Activated CD4-positive, alpha-beta memory T cell treated with anti-CD3 and anti-CD28 coated beads, Interleukin-2, amount 10 ng/mL, durations not matched to agents 7 days and 5 days (primary cell): ENCODE measurements at places on chromosomes 2 and 18. TPM values are rescaled to one million over a fixed set of nuclear protein-coding genes. Genes with fewer than 3 reads are reported as not detected.

DNA sequence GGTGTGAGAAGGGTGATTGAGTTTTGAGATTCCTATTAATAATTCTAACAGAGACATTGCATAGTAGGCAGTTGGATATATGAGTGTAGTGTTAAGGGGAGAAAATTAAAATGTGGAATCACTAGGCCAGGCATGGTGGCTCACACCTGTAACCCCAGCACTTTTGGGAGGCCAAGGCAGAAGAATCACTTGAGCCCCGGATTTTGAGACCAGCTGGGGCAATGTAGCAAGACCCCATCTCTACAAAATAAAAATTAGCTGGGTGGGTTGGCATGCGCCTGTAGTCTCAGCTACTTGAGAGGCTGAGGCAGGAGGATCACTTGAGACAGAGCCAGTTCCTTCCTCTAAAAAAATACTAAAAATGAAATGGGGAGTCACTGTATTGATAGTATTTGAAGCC is 150.6 kb downstream of the MCFD2 start:
- no peak overlapping the region for H3K27ac ChIP-seq
- H3K4me1 ChIP-seq: no peaks in the 10 kb centered on the region
- peaks cover 3% of the 10 kb centered on the region for H3K36me3 ChIP-seq
- no peak for DNase-seq

PARD3B gene
- 0.53 TPM for total RNA-seq

DNA sequence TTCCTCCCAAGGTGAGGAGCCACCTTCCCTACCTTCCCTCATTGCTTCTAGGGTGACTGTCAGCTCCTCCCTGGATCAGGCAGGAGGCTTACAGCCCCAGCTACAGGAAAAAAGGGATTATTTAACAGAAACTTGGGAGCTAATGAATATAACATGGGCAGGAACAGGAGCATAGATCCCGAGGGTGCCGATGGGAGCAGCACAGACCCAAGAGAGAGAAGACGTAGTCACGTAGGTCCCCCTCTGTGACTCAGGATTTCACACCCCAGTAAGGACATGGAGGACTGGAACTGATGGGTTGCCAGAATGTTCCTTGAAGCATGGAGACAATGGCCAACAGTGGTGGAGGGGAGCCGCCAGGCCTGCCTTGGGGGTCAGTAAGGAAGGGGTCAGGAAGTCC is 10.3 kb upstream of the HDAC4 start:
- no peak overlapping the region for H3K27ac ChIP-seq
- no peak for DNase-seq
- peaks cover 5% of the 10 kb centered on the region for H3K27me3 ChIP-seq
- no peak overlapping the region for H3K4me3 ChIP-seq

FTCDNL1 gene
- 0.86 TPM for total RNA-seq

KIF5C gene
- 14.7 TPM for total RNA-seq

GRCh38 chr2:17272170-17272569 is 246.1 kb downstream of the RAD51AP2 start:
- no peak overlapping the region for H3K4me3 ChIP-seq
- H3K4me1 ChIP-seq: no peaks in the 10 kb centered on the region
- H3K27ac ChIP-seq: no peak overlapping the region
- no peaks in the 10 kb centered on the region for H3K36me3 ChIP-seq
- no peaks in the 10 kb centered on the region for H3K27me3 ChIP-seq

MTLN gene
- 50.7 TPM for total RNA-seq

TUBA3E gene
- not detected for total RNA-seq

GAL3ST2 gene
- total RNA-seq: 0.23 TPM

ATOH8 gene
- total RNA-seq: 0.78 TPM

VPS54 gene
- 18.8 TPM for total RNA-seq

GPC1 gene
- total RNA-seq: 7.9 TPM

GALNT3 gene
- 27.7 TPM for total RNA-seq

DNA sequence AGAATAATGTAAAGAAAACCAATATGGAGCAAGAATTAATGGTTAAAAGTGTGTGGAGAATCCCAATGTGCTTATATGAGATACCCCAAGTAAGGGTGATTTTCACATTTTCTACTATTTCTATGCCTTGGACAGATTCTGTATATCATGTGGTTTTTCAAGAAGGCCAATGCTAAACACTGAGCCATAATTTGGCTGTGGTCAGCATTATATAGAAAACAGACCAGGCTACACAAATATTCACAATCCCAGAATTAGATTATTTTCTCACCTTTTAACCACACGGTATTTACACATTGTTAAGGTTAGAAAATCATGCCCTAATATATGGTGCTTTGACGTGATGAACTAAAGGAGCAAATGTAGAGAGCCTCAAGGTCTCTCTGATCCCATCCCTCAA is 277.4 kb upstream of the LRATD1 start:
- no peak overlapping the region for H3K4me3 ChIP-seq
- no peaks in the 10 kb centered on the region for H3K4me1 ChIP-seq
- H3K36me3 ChIP-seq: no peaks in the 10 kb centered on the region

GRCh38 chr2:69773206-69773605 is 31.3 kb downstream of the ANXA4 start:
- no peak overlapping the region for H3K4me3 ChIP-seq
- H3K27ac ChIP-seq: peak overlapping the region; percentile 74
- H3K27me3 ChIP-seq: no peaks in the 10 kb centered on the region
- peaks cover 74% of the 10 kb centered on the region for H3K4me1 ChIP-seq
- DNase-seq: no peak

- peak; percentile 81 for DNase-seq
- no peaks in the 10 kb centered on the region for H3K36me3 ChIP-seq
- no peaks in the 10 kb centered on the region for H3K27me3 ChIP-seq
- H3K4me1 ChIP-seq: peaks cover 88% of the 10 kb centered on the region
- H3K4me3 ChIP-seq: peak overlapping the region; percentile 61
Measured at GRCh38 chr2:43174368-43174916, 52.0 kb downstream of the ZFP36L2 start.

PSTPIP2 gene
- 8.3 TPM for total RNA-seq

- DNase-seq: no peak
- H3K27me3 ChIP-seq: peaks cover 14% of the 10 kb centered on the region
- H3K36me3 ChIP-seq: peaks cover 49% of the 10 kb centered on the region
Measured at GRCh38 chr2:54669677-54670484, 53.6 kb upstream of the EML6 start.

ESPNL gene
- 0.05 TPM for total RNA-seq

DNA sequence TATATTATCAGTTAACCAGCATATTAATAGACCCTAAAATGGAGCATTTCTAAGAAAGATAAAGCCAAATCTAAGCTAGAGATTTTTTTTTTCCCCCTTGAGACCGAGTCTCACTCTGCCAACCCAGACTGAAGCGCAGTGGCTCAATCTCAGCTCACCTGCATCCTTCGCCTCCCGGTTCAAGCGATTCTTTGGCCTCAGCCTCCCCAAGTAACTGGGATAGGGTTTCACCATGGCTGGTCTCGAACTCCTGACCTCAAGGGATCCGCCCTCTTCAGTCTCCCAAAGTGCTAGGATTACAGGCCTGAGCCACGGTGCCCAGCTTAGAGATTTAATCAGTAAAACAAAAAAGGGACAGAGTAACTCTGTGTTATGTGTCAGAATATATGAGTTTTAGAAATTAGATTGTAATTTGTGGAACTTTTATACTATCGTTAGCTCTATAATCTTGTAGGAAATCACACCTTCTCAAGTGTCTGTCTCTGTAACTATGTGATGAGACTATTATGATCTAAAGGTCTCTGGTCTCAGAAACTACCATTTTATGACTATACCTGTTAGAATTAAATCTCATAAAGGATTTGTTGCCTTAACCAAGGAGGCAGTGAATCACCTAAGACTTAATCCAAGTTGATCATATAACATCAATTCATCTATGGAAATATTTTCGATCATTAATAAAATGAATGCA is 34.0 kb downstream of the YWHAQ start:
- no peak for DNase-seq
- peak overlapping the region; percentile 57 for H3K4me3 ChIP-seq
- peak overlapping the region; percentile 77 for H3K27ac ChIP-seq
- peaks cover 57% of the 10 kb centered on the region for H3K36me3 ChIP-seq
- H3K4me1 ChIP-seq: peaks cover 60% of the 10 kb centered on the region
- H3K27me3 ChIP-seq: no peaks in the 10 kb centered on the region

SAG gene
- total RNA-seq: not detected

- H3K4me1 ChIP-seq: peaks cover 28% of the 10 kb centered on the region
- DNase-seq: peak; percentile 79
- H3K27me3 ChIP-seq: no peaks in the 10 kb centered on the region
- no peaks in the 10 kb centered on the region for H3K36me3 ChIP-seq
- no peak overlapping the region for H3K27ac ChIP-seq
Measured at GRCh38 chr2:46062637-46063412, 234.4 kb upstream of the EPAS1 start.

DNA sequence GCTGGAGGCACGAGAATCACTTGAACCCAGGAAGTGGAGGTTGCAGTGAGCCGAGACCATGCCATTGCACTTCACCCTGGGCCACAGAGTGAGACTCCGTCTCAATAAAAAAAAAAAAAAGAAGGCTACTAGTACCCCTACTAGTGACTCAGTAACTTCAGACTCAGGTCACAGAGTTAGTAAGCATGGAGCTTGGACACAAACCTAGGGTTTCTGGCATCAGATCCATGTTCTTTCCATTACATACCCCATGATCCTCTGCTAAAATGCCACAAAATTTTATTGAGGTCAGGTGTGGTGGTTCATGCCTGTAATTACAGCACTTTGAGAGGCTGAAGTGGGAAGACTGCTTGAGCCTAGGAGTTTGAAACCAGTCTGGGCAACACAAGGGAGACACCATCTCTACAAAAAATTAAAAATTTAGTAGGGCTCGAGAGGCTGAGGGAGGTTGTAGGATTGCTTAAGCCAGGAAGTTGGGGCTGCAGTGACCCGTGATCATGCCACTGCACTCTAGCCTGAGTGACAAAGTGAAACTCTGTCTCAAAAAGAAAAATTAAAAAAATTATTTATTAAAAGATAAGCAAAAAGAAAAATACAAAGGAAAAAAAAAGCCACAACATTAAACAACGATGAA is 45.1 kb downstream of the DHX57 start:
- H3K36me3 ChIP-seq: peaks cover 7% of the 10 kb centered on the region
- no peaks in the 10 kb centered on the region for H3K27me3 ChIP-seq
- H3K27ac ChIP-seq: no peak overlapping the region

- peaks cover 29% of the 10 kb centered on the region for H3K4me1 ChIP-seq
- H3K27ac ChIP-seq: no peak overlapping the region
- peaks cover 17% of the 10 kb centered on the region for H3K36me3 ChIP-seq
- no peak overlapping the region for H3K4me3 ChIP-seq
Measured at GRCh38 chr2:178452870-178453269, 1.7 kb downstream of the PJVK start.

GRCh38 chr2:215900843-215901242 is 112.5 kb downstream of the MREG start:
- H3K4me3 ChIP-seq: no peak overlapping the region
- no peaks in the 10 kb centered on the region for H3K4me1 ChIP-seq
- no peaks in the 10 kb centered on the region for H3K36me3 ChIP-seq
- peaks cover 24% of the 10 kb centered on the region for H3K27me3 ChIP-seq
- DNase-seq: no peak
- H3K27ac ChIP-seq: no peak overlapping the region

- no peak overlapping the region for H3K4me3 ChIP-seq
- DNase-seq: peak; percentile 65
- no peak overlapping the region for H3K27ac ChIP-seq
- H3K27me3 ChIP-seq: peaks cover 25% of the 10 kb centered on the region
- H3K36me3 ChIP-seq: no peaks in the 10 kb centered on the region
- no peaks in the 10 kb centered on the region for H3K4me1 ChIP-seq
Measured at GRCh38 chr2:26577442-26578112, 63.6 kb downstream of the CIB4 start.

DNA sequence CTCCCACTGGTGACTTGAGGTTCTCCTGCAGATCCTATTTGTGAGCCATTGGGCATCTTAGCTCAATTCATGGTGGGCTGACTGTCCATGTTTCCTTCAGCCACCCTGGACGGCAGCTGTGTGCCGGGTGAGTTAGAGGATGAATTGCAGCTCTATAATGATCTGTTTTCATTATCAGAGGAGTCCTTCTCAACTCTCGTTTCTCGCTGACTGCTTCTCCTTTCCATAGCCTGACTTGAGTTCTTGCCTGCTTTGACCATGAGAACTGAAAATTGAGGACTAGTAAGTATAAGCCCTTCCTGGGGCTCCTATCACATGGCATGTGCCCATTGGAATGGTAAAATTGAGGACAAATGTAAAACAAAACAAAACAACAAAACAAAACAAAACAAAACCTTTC is 121.8 kb downstream of the CDC42EP3 start:
- DNase-seq: no peak
- H3K27me3 ChIP-seq: peaks cover 3% of the 10 kb centered on the region
- peaks cover 17% of the 10 kb centered on the region for H3K4me1 ChIP-seq
- H3K36me3 ChIP-seq: no peaks in the 10 kb centered on the region
- H3K4me3 ChIP-seq: no peak overlapping the region
- no peak overlapping the region for H3K27ac ChIP-seq

UGT1A3 gene
- not detected for total RNA-seq

GRCh38 chr2:58794103-58794502 is 553.0 kb upstream of the FANCL start:
- no peaks in the 10 kb centered on the region for H3K4me1 ChIP-seq
- H3K4me3 ChIP-seq: no peak overlapping the region
- H3K27ac ChIP-seq: no peak overlapping the region
- no peaks in the 10 kb centered on the region for H3K27me3 ChIP-seq
- DNase-seq: no peak

GRCh38 chr2:23385351-23385747 is 370 bp downstream of the KLHL29 start:
- no peak for DNase-seq
- no peak overlapping the region for H3K27ac ChIP-seq
- H3K4me3 ChIP-seq: no peak overlapping the region
- H3K4me1 ChIP-seq: peaks cover 23% of the 10 kb centered on the region
- H3K36me3 ChIP-seq: no peaks in the 10 kb centered on the region
- H3K27me3 ChIP-seq: peaks cover 78% of the 10 kb centered on the region

DUSP19 gene
- 1.1 TPM for total RNA-seq

ACMSD gene
- not detected for total RNA-seq

- H3K4me1 ChIP-seq: peaks cover 10% of the 10 kb centered on the region
- peak within 1 kb of the TSS; percentile 44 for H3K27ac ChIP-seq
- peaks cover 16% of the 10 kb centered on the region for H3K36me3 ChIP-seq
- H3K4me3 ChIP-seq: peak within 1 kb of the TSS; percentile 32
- DNase-seq: no peak
- peaks cover 84% of the 10 kb centered on the region for H3K27me3 ChIP-seq
Measured at GRCh38 chr2:176083796-176084261, at the start of gene EVX2. EVX2 (minus strand) TSS chr2:176083962; CDS start chr2:176083776, 186 bp downstream.

GRCh38 chr2:117918608-117919007 is 95.3 kb downstream of the CCDC93 start:
- H3K36me3 ChIP-seq: peaks cover 84% of the 10 kb centered on the region
- H3K27ac ChIP-seq: no peak overlapping the region
- DNase-seq: no peak
- no peaks in the 10 kb centered on the region for H3K27me3 ChIP-seq
- H3K4me1 ChIP-seq: no peaks in the 10 kb centered on the region

RAMP1 gene
- total RNA-seq: 9.6 TPM
